ENCODE measurements at places on chromosomes 13 and 19. TPM values are rescaled to one million over a fixed set of nuclear protein-coding genes. Genes with fewer than 3 reads are reported as not detected.

DNA sequence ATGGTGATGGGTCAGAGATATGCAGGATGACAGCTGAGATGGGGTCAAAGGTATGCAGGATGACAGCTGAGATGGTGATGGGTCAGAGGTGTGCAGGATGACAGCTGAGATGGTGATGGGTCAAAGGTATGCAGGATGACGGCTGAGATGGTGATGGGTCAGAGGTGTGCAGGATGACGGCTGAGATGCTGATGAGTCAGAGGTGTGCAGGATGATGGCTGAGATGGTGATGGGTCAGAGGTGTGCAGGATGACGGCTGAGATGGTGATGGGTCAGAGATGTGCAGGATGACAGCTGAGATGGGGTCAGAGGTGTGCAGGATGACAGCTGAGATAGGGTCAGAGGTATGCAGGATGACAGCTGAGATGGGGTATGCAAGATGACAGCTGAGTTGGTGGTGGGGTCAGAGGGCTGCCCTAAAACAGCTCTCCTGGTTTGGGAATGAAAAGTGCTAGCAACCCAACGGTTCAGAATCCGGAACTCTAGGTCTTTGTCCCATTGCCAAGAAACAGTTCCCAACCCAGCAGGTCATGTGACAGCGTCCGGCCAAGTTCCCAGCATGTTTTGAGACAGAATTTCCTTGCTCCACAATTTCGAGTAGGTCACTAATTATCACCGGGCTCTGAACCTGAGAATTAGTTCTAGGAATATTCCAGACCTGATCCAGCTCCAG, 3.2 kb downstream of the SELENOW start:
- no peak for DNase-seq

DNA sequence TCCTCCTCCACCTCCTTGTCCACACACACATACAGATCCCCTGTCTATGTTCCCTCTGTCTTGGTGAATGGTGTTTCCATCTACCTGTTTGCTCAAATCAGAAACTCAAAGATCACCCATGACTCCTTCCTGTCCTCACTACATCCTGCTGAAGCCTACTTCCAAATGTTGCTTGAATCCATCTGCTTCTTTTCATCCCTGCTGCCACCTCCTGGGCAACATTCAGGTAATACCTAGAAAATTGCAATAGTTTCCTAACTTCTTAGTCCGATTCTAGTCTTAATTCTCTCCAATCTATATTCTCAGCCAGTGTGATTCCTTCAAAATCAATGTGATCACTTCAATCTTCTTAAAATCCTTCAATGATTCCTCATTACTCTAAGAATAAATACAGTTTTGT, 155.5 kb upstream of the STARD13 start:
- DNase-seq = no peak

GRCh38 chr13:100365680-100366079, 222.9 kb downstream of the GGACT start:
- no peak for DNase-seq

DNA sequence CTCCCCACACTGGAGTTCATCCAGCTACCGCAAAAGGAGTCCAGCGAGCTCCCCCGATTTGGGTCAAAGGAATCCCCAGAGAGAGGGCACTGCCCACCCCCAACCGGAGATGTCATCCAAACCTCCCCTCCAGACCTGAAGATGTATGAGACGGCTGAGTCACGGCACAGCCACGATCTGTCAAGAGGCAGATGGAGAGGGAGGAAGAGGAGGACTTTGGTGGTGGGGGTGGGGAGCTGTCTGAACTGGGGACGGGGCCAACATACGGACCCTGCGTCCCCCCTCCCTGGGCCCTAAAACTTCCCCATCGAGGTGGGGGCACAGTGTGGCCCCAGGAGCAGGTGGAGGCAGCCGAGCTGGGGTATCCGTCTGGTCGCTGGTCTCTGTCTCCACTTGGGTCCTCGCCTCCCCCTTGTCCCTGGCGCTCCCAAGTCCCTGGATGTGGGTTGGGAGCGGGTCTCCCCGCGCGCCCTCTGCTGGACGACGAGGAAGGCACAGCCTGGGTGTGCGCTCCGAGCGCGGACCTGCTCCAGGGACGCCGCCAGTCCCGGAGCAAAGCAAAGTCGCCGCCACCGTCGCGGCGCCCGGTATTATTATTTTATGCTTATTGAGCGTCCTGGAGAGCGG, 3.8 kb downstream of the PDE4A start:
- no peak for DNase-seq

DNA sequence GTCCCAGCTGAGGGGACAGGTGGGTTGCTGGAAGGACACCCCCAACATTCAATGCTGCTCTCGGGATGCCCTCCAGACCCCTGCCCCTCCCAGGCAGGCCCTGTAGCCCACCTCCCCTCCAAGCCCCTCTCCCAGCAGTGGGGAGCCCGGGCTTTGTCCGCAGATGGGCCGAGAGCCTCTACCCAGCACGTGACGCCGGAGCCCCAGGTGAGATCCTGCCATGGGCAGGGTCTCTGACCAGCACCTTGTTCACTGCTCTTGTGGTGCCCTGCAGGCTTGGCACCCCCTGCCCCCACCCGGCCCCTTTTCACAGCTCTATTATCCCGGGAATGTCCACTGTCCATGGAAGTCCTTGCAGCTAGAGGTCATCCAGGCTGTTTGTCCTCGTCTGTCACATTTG, 76.5 kb downstream of the C1QTNF9 start:
- DNase-seq = no peak

GRCh38 chr13:73911361-73911760, 222.8 kb downstream of the KLF12 start:
- DNase-seq = no peak

- no peak for DNase-seq
These were observed 4.8 kb downstream of the TNFSF9 start for GRCh38 chr19:6535558-6536137.

GRCh38 chr19:44112802-44113137, 429 bp upstream of the ZNF225 start:
- no peak for DNase-seq

DNA sequence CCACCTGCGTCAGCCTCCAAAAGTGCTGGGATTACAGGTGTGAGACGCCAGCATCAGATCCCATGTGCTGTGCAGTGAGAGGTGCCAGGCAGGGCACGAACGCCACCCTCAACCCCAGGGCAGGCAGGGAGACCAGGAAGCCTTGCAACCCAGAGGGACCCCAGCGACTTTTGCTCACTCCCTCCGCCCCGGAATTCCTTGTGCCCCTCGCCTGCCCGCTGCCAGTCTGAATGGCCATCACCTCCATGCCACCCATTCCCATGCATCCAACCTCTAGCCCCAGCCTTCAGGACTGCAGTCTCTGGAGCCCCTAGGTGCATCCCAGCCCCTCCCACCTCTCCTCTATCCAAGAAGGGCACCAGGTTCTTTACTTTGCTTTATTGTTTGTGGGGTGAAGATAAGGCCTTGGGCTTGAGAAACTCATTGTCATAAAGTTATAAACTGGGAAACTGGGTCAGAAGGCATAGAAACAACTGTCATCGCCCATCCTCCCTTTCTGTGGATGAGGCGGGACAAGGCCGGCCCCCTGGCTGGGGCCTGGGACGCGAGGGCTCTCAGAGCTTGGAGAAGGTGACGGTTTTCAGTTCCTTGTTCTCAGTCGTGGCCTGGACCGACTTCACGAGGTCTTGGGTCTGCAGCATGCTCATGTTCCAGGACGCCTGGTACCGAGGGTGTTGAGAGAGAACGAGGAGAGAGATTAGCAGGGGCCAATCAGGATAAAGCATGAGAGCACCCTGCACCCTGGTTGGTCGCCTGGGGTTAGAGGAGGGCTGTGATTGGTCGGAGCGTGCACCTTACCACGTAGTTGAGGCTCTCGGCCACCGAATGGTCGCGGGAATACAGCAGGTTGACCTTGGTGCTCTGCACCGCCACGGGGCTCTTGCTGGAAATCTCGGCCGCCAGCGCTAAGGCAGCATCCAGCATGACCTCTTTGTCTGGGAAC, 2.6 kb upstream of the LGALS4 start:
- DNase-seq = no peak

- peak; percentile 54 for DNase-seq
These were observed 14.5 kb downstream of the KLK4 start for GRCh38 chr19:50896591-50897190.

The ETV2 gene
- polyA plus RNA-seq = 1.7 TPM

The NCCRP1 gene
- polyA plus RNA-seq = 3.9 TPM

The ZSWIM9 gene
- 6.8 TPM for polyA plus RNA-seq

The TMEM238 gene
- 0.31 TPM for polyA plus RNA-seq

The ZNF382 gene
- polyA plus RNA-seq = 7.7 TPM

The KLK14 gene
- polyA plus RNA-seq = 0.16 TPM
